Astrocyte of the hippocampus (primary cell): ENCODE measurements at places on chromosomes 11 and 22.

DNA sequence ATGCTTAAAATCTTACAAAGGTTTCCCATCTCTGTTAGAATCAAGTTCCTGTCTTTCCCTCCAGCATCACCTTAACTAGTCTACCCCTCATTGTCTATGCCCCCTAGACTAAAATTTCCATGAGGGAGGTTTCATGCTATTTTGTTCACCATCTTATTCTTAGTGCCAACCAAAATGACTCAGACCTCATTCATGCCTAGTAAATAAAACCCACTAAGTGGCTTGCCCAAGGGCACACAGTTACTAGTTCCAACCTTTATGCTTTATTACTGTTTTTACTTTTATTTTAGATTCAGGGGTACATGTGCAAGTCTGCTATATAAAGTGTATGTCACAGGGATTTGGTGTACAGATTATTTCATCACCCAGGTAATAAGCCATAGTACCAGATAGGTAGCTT, 469.1 kb upstream of the FAT3 start:
- DNase-seq = no peak

GRCh38 chr22:32801537-32802236, at the start of gene TIMP3:
TSS of gene TIMP3 (plus strand) at chr22:32801705. CDS start at chr22:32802002, 297 bp downstream.
- DNase-seq = peak; percentile 95

DNA sequence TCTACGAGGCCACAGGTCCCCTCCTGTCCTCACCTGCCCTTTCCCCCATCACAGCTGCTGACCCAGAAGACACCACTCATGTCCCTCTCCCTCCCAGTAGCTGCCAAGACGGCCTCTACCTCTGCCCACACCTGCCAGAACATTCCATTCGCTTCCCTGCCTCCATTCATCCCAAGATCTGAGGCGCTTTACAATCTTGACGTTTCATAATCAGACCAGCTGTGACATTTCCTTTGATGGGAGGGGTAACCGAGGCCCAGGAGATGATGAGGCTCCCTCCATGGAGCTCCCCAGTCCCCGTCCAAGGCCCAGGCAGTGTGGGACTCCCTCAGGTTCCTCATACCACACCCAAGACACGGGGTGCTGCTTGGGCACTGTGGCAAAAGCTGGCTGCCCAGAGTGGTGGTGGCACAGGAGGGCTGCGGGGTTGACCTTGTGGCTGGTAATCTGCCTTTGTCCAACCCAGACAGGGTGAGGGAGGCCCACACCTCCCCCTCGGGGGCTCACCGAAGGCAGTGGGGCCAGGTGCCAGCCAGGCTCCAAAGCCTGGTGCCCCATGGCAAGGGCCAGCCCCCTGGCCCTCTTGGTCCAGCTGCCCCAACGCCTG, 17.3 kb downstream of the PHLDA2 start:
- DNase-seq = no peak

DNA sequence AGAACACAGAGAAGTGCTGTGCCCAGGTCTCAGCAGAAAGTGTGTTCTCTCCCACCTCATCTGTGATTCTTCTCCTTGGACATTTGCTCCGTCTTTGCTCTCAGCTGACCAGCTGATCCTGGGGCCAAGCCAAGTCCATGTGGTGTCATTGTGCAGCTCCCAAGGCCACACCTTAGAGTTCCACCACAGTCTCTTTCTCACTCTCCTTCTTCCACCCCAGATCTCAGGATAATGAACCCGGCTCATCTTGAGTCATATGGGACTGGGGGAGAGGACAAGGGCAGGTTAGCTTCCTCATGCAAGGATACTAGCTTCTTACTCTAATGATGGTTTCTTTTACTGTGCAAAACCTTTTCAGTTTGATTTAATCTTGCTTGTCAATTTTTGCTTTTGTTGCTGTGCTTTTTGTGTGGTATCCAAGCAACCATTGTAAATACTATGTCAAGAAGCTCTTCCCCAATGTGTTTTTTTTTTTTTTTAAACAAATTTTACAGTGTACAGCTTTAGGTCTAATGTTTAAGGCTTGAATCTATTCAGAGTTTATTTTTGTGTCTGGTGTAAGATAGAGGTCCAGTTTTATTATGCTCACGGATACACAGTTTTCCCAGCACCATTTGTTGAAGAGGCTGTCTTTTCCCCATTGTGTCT, 75.0 kb upstream of the OR4B1 start:
- peak; percentile 56 for DNase-seq

- no peak for DNase-seq
These were observed 5.9 kb downstream of the ABTB2 start for GRCh38 chr11:34351687-34352469.

- DNase-seq = no peak
These were observed 2.9 kb downstream of the MIOX start for GRCh38 chr22:50489363-50490243.

GRCh38 chr11:512761-513595, 5.9 kb upstream of the RNH1 start:
- no peak for DNase-seq

DNA sequence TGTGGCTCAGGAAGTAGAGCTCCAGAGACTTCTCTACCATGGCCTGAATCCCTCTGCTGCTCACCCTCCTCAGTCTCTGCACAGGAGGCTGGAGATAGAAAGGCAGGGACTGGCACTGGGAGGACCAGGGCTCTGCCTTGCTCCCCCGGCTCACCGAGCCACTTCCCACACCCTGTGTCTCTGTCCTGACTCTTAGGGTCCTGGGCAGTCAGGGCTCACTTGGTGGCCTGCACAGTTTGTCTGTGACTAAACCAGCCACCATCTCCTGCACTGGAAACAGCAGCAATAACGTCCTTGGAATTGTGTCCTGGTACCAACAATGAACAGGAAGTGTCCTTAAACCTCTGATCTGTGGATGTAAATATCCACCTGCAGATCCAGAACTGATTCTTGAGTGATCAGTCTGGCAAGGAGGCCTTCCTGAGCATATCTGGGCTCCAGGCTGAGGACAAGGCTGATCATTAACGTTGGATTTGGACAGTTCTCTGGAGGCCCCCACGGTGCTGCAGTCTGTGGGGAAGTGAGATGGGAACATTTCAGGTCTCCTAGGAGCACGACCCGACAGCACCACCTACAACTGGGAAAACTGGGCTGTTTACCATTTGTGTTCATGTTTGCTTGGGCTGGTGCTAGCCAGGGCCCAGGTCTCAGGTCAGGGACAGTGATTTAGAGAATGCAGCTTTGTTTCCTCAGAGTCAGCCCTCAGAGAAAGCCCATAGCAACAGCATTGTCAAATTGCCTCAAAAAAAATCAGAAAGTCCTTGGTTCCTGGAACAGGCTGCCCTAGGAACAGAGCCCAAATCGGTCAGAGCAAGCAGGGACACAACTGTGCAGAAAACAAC, 82.5 kb downstream of the ZNF280B start:
- DNase-seq = no peak

- DNase-seq = no peak
These were observed 53.8 kb downstream of the COPB1 start for GRCh38 chr11:14445542-14446530.

DNA sequence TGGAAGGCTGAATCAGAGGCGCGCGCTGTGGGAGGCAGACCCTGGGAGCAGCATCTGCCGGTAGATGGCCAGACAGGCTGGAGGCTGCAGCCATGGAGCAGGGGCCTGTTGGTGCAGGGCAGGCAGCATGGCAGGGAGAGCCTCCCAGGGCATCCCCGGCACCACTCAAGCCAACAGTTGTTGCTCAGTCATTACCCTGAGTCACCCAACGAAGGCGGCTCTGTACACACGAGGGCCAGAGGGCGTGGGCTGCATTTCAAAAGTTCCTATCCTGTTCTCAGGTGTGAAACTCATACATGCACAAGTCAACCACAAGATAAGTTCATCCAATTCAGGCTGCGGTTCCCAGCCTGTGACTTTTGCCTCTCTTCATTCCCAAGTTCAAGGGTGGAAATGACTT, 2.6 kb downstream of the ANO1 start:
- no peak for DNase-seq

- no peak for DNase-seq
These were observed 14.1 kb upstream of the IL2RB start for GRCh38 chr22:37163575-37164504.

GRCh38 chr11:6440906-6441358, at the start of gene HPX:
TSS of gene HPX (minus strand) at chr11:6440987. CDS start at chr11:6440963, 24 bp downstream.
- no peak for DNase-seq

DNA sequence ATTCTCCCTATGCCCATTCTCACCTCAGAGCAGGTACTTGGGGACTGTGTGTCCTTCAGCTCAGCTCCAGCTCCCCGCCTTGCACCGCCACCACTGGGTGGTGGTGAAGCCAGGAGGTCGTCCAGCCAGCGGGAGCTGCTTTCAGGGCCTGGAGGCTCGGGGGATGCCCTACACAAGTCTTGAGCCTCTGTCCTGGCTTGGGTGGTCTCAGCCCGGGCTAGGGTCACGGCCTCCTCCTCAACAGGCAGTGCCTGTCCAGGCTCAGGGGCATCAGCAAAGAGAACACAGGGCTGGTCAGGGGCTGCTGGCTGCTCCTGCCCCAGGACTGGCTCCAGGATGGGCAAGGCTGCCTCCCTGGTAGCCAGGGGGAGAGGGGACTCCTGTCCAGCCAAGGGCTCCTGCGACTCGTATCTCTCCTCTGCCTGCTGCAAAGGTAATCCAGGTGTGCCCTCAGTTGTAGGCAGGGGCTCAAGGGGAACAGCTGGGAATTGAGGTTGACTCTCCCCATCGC, 12.2 kb downstream of the TNKS1BP1 start:
- DNase-seq = no peak

- DNase-seq = no peak
These were observed 33.7 kb downstream of the GNB1L start for GRCh38 chr22:19820880-19821522.

DNA sequence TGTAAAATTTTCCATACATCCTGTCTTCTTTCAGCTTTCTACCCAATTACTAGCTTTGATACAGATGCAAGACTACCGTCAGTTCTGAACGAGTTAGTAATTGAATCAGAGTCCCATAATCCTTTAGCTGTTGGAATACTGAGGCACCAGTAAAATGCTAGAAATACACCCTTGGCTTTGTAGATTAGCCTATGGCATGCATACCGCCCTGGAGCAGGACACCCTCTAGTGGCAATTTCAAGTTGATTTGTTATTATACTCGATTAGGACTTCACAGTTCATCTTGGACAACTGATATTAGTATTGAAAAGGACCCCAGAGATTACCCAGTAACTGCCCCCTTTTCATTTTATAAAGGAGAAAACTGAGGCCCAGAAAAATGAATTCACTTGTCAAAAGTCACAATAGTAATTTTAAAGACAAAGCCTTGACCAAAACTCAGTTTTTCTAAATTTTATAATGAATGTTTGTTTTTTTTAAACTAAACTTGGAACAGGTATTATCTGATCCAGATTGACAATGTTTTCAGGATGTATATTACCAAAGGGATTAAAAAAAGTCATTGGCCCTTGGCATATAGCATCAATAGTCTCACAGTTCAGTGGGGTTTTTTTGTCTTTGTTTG, 72.6 kb downstream of the HIPK3 start:
- DNase-seq = peak; percentile 70

DNA sequence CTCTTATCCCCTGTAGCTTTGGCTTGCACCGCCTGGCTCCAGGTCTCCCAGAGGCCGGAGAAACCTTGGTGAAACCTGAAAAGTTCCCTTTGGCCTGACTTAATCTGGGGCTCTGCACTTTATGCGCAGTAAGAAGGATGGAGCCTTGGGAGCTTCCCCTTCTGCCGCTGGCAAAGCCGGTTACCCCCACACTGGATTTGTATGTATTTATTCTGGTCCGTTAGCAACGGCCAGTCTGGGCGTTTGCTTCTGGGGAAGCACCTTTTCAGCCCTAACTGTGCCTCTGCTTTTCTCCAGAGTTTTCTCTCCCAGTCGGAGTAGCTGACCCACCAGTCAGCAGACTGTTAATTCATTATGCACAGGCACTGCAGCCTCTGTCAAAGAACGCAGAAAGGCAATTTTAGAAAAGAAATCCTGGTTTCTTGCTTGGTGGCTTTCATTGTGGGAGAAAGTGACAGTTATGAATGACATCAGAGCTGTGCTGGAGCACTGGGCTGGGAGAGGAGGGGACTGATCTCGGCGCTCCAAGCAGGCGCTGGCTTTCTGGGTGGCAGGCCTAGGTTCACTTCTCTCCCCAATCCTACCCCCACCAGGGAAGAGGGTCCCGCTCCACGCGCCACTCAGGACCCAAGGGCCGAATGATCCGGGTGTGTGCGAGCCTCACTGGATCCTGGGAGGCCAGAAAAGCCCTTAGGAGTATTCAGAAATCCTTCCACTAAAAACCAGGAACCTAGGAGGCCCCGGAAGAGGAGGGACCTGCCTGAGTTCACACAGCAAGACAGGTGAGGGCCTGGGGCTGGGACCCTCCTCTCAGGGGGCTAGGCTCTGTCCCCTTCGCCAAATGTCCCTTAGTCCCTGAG, 70.2 kb downstream of the RTL6 start:
- DNase-seq = no peak

DNA sequence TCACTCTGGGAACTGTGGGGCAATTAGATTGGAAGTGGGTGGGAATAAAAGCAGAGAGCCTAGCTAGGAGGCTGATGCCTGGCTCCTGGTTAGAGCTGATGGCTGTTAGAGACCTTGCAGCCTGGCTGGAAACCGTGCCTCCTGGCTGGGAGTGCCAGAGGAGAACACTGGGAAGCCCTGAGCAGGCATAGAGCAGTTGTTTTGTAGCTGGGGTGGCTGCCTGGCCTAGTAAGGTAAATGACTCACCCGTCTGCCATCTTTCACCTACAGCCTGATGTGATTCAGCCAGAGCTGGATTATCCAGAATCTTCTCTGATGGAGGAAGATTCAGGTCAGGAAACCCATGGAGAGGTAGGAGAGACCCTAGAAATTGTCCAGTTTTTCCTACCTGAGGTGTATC, 6.1 kb downstream of the UQCR10 start:
- DNase-seq = peak; percentile 75

GRCh38 chr11:66443602-66444001, 5.0 kb upstream of the MRPL11 start:
- no peak for DNase-seq

GRCh38 chr11:10655227-10655626, 38.3 kb downstream of the IRAG1 start:
- no peak for DNase-seq

- DNase-seq = peak; percentile 54
These were observed 30.0 kb upstream of the TLCD5 start for GRCh38 chr11:120295099-120295498.

DNA sequence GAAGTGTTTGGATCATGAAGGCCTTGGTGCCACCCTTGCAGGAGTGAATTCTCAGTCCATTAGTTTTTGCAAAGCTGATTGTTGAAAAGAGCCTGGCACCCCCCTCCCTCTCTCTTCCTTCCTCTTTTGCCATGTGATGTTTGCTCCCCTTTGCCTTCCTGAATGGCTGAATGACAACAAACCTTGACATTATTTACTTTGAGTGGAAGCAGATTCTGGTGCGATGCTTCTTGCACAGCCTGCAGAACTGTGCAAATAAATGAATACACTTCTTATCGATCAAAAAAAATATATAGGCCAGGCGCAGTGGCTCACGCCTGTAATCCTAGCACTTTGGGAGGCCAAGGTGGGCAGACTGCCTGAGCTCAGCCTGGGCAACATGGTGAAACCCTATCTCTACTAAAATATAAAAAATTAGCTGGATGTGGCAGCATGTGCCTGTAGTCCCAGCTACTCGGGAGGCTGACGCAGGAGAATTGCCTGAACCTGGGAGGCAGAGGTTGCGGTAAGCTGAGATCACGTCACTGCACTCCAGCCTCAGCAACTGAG, 2.0 kb upstream of the NARS2 start:
- DNase-seq = no peak
